Ureter (tissue), 1 donor: ENCODE measurements at places on chromosomes 7 and 10.
A peak's percentile ranks its signal among the peaks of the same experiment; 100 is the strongest.

- no peak for DNase-seq
These were observed 154.1 kb downstream of the DGKB start for GRCh38 chr7:14748461-14748860.

DNA sequence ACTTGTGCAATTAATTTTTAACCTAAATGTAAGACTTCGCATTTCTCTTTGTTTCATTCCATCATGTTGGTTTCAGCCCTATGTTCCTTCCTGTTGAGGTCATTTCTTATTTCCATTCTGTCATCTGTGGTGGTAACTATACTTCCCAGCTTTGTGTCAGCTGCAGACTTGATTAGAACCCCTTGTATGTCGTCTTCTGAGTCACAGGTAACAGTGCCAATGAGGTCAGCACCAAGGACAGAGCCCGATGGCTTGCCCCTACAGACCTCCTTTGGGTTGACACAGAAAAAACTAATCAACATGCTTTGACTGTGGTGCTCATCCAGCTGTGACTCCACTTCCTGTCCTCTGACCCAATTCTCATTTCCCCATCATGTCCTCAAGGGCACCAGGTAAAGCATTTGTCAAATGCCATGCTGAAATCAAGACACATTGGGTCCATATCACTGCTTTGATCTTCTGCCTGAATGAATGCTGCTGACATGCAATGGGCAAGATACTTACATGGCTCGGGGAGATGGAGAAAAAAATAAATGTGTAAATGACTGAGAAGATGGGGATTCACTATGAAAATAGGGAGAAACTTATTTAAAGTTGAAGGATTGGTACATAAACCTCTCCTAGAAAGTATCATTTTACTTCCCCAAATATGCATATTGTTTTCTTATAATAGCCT is 25.6 kb upstream of the CRTAC1 start:
- DNase-seq: no peak

- DNase-seq: no peak
These were observed 70.0 kb downstream of the ARL4A start for GRCh38 chr7:12757443-12757842.

DNA sequence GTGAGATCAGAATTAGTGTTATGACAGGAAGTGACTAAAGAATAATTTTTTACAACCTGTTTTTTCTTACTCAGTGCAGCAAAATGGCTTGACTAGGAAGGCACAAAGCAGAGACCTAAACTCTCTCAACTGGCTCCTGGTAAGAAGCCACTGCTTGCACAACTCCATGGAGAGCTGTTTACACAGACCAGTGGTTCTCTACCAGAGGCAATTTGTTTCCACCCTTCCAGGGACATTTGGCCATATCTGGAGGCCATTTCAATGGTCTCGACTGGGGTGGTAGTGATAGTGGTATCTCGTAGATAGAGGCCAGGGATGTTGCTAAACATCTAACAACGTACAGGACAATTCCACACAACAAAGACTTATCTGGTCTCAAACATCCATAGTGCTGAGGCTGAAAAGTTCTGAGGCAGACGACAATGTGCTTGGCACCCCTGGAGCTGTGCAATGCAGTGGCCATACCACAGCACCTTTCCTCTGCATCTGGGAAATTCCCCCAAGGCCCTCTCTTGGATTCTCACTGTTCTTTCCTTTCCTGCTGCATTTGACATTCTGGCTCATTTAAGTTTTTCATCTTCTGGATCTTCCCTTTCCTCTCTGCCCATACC is 105.4 kb upstream of the LAMB4 start:
- DNase-seq: no peak

GRCh38 chr7:13057462-13058200 is 370.2 kb downstream of the ARL4A start:
- no peak for DNase-seq

DNA sequence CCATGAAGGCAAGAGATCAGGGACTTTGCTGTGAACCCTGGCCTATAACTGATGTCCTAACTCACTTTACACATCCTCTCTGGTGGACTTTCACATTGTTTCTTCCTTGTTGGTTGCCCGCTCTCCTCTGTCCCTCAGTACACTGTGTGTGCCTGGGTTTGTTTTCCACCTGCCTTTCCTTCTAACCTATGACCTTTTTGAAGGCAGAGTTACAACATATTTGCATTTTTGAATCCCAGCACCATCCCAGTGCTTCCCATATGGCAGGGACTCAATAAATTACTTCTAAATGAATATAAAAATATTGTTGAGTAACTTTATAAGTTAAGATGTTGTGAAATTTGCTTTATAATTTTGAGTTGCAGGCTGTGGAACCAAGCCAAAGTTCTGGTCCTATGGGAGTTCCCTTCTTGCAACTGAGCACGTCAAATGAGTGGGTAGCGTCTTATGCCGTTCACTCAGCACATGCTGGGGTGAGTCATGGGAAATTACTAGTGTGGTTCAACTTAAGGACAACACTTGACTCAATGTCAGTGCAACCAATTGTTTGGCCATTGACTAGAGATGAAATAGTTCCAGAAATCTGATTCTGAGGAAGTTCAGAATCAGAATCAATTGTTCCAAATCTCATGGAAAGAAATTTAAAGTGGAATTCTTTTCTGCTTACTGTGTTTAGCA is 250.9 kb downstream of the TWIST1 start:
- DNase-seq: peak; percentile 49

DNA sequence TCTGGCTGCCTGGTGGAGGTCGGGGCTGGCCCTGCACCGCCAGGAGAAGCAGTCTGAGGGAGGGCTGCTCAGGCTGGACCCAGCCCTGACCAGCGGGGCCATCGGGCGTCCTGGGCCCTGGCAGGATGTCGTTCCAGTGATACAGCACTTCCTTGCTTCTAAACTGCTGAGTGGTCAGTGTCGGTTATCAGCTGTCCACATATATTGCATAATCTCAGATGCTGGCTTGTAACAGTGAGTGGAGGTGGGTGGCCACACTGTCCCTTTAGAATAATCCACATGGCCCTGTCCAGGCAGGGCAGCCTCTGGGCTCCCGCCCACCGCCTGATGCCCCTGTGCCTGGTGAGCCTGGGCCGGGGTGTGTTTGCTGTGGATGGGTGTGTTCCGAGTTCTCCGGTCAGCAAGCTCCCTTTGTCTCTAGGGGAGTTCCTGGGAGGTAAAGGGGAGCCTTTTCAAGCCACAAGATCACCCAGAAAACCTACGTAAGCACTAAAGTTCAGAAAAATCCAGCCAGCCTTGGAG is 86.1 kb downstream of the LHPP start:
- no peak for DNase-seq

DNA sequence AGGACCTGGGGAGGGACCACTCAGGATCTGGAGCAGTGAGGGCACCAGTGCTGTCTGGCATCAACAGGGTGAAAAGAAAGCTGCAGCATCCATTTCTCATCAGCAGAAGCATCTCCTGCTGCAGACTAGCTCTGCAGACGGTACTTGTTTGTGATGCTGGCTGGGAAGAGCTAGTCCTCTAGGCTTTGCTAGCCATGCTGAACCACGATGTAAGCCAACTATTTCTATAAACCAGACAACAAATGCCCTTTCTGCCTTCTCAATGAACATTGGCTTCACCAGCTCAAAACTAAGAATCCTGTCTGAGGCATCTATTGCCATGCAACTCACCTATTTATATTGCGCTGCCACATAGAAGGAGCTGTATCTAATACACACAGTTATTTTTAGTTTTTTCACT is 65.6 kb downstream of the CTTNBP2 start:
- no peak for DNase-seq

DNA sequence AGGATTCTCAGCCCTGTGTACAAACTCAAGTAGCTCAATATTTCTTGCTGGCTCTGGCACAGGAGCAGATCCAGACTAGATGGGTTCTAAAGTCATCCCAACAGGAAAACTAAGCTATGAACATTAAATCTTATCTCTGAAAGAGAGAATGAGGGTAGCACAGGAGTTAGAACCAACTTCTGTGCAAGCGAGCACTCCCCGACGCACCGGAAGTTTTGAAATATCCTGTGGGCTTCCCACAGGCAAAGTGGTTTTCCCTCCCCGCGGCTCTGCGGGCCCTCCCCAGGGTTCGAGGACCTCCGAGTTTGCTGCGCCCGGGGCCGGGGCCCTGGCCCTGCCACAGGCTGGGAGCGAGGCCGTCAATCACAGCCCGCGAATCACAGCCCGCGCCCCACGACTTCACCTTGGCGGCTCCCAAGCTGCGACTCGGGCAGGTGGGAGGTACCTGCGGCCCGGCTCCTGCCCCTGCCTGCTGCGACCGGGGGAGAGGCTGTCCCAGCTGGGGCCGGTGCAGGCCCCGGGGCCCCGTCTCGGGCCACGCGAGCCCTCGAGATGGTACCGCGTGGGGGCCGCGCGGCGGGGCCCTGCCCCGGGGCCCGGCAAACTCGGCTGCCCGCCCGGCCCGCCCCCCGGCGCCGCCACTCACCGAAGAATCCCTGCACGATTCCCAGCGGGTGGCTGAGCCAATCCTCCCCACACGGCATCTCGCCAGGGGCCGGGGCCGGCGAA is 598 bp downstream of the MCMBP start:
- DNase-seq: peak; percentile 54

DNA sequence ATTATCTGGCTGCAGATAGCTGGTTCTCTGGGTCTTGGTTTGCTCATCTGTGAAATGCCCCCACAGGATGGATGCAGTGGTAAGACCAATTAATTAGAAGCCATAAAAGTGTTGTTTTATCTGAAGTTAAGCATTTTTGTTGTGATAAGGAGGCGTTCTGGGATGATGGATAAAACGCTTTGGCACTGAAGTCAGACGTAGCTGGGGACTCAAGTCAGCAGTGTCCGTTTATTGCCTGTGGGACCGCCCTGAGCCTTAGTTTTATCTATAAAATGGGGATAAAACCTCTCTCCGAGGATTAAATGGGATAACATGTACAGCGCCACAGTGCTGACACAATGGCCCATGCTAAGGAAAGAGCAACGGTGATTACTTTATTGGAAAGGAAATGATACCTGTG is 34.7 kb downstream of the TCF7L2 start:
- DNase-seq: no peak
